H9 (cell line): ENCODE measurements at places on chromosomes 3 and 15. TPM values are rescaled to one million over a fixed set of nuclear protein-coding genes. Genes with fewer than 3 reads are reported as not detected.

The HRH1 gene
- 0.31 and 0.74 TPM in 2 replicates for total RNA-seq

GRCh38 chr3:105746231-105746996 lies 122.4 kb downstream of the CBLB start:
- no peak for DNase-seq

DNA sequence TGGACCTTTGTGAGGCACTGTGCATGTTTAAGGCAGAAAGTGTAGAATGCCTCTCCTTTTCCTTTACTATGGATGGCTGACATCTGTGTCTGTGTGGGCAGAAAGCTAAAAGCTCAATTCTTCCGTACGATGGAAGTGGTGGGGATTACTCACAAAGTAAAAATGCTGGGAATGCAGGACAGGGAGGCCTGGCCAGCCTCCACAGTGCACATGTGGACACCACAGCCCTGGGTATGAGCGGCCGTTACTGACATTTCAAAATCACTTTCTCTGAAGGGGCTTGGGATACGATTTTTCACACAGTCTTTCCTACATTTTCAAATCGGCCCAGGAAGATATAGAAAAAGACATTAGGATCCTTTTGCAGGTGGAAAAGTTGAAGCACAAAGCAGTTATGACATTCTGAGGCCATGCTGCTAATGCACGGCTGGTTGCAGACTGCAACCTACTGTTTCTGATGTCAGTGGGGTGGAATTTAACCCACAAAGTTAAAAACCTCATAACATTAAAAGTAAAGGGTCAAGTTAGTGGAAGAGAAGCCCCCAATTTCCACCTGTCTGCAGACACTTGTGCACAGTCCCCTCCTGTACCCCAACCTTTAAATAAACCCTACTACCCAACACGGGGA lies 27.9 kb downstream of the EHD4 start:
- DNase-seq = no peak

The UBE2E2 gene
- total RNA-seq = 38.6 TPM in 2 replicates

- DNase-seq = no peak
These were observed 129.0 kb upstream of the SLC7A14 start for GRCh38 chr3:170714562-170715535.

DNA sequence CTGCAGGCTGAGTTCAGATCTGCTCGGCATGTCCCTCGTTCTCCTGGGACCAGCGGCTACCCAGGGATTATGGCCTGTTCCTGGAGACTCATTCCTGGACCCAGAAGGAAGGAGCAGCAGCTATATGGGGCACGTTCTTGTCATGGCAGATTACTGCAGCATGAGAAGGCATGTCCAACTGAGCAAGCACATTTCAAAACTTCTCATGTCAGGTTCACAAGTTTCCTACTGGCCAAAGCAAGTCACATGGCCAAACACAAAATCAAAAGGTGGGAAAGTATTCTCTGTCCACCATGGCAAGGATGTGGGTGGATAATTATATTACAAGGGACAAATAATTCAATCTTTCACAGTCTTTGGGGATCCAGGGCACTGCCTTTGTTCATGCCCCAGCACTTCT lies 71.9 kb upstream of the C15orf39 start:
- DNase-seq = no peak

DNA sequence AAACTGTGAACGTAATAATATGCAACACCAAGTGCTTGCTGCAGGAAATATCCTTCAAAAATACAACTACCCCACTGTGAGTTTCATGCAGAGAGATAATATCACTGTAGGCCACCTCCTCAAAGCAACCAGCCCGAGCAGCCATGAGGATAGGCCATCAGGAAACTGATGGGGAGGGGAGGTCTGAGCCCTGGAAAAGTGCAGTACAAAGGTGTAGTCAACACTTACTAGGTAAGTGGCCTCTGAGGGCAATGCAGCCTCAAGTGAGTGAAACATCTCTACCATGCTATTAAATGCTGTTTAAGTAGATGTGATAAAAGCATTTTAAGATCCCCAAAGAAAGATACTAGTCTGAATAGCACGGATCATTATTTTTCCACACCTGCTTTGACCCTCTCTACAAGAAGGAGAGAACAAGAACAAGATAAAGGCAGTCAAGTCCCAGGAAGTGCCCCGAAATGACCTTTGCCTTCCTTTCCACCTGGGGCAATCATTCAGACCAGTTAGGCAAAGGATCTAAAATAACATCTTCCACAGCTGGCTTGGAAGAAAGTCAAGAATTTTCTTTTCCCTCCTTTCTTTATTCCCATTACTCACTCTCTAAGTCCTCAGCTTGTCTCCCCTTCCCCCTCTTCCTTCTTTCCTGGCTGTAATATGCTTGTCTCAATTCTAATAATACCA lies 62.8 kb downstream of the FMN1 start:
- no peak for DNase-seq

- DNase-seq = no peak
These were observed 74.3 kb upstream of the PLSCR4 start for GRCh38 chr3:146325170-146325569.

DNA sequence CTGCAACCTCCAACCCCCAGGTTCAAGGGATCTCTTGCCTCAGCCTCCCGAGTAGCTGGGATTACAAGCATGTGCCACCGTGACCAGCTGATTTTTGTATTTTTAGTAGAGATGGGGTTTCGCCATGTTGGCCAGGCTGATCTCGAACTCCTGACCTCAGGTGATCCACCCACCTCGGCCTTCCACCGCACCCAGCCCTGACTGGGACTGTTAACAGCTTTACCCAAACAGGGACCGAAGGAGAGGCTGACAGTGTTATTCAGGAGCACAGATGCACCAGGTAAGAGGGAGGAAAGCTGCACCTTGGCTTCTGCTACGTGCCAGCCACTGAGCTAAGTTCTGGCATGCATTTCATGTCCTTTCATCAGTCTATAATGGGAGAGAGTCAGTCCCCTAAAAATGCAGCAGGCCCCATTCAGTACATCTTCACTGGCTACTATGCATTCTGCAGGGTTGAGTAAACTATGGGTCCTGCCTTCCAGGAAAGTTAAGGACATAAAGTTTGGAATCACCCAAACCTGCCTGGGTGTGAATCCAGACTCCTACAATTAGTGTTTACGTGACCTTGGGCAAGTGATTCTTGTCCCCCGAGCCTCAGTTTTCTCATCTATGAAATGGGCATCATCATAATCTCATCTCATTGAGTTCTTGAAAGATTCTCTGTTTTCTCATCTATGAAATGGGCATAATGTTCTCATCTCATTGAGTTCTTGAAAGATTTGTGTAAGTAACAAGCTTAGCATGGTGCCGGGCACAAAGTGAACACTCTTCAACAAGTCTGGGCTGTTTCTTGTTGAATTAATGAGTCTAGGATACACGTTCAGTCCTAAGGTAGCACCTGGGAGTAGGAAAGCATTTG lies 82.2 kb downstream of the CPN2 start:
- DNase-seq = peak; percentile 14

DNA sequence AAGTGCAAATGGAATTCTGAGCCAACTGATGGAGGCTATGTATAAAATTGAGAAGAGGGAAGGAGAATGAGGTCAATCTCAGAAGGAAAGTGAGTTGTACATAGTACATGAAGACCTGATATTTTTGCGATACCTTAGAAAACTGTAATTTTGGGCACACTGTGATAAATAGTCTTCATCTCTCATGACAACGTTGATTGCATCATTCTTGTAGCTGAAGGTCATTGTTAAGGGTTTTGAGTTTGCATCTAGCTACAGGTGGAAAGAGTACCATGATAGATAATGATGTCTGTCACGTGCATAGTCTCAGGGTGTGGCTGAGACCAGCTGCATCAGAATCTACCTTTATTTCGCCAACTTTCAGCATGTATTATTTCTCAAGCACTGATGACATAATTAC lies 435.4 kb upstream of the MDFIC2 start:
- DNase-seq = no peak

- no peak for DNase-seq
These were observed 33.4 kb downstream of the SEC62 start for GRCh38 chr3:170000051-170000450.

- DNase-seq = peak; percentile 87
These were observed 399 bp downstream of the MYO9A start for GRCh38 chr15:72117486-72118016.

- DNase-seq = no peak
These were observed 930.2 kb upstream of the ALCAM start for GRCh38 chr3:104436506-104436905.

- no peak for DNase-seq
These were observed 275.4 kb downstream of the FOXP1 start for GRCh38 chr3:71307991-71308697.

DNA sequence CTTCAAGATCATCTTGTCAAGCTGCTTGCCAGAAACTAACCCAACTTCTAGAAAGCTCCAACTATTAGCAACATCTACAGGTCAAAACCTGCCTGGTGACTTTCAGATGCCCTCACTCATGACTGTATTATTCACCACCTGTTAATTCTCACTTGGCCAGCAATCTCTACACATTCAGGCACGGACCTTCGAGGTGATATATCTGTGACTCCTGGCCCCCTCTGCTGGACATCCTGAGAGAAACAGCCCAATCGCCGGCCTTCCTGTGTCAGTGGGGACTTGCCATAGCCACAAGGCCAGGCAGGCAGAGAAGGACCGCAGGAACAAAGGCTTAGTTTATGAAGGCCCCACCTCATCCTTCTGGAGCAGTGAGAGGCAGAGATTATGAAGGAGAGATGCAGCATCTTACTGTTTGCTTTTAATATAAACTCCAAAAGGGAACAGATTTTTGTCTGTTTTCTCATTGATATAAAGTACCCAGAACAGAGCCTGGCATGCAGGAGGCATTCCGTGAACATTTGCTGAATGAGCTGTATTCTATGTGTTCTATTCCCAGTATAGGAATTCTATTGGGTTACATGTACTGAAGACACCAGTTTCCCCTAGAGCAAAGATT lies 24.4 kb upstream of the OCA2 start:
- DNase-seq = peak; percentile 83

The ZDHHC19 gene
- total RNA-seq = 1.6 and 2.2 TPM in 2 replicates

- no peak for DNase-seq
These were observed 66.3 kb downstream of the ZNF445 start for GRCh38 chr3:44411031-44411645.

The SACM1L gene
- 52.8 and 54.7 TPM in 2 replicates for total RNA-seq

DNA sequence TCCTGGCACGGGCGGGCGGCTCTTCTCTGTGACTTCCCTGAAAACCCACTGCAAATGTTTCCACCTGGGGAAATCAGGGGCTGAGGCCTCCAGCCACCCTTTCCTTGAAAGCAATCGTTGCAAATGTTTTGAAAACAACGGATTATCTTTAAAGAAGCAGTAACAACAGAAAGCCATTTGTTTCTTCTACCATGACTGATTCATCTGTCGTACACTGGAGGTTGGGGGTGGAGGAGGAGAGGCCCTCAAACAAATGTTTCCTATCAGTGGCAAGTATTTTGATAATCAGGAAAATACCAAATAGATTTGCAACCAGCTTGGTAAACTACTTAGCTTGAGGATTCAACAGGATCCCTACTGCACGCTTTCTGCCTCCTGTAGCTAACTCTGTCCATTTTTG lies 114.9 kb downstream of the PDZRN3 start:
- no peak for DNase-seq

The TP63 gene
- total RNA-seq = not detected in 2 replicates

The GRK7 gene
- total RNA-seq = not detected in 2 replicates

The DNAJA4 gene
- total RNA-seq = 0.13 and 0.35 TPM in 2 replicates

- DNase-seq = no peak
These were observed 348.0 kb downstream of the VPS13C start for GRCh38 chr15:61712129-61712759.

DNA sequence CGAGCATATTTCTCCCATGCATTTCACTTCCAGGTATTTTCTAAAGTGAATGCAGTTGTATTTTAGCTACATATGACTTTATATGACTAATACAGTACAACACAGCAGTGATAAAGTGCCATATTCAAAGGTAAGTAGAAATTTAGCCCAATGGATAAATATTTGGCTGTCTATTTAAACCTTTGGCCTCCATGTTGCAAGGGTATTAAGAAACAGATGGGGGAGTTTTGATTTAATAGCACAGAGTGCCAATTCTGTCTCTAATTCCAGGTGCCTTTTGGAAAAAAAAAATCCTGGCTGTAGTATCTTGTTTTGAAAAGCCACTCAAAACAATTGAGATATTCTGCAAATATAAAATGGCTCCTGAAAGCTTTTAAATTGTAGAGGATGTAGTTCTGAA lies 44.9 kb upstream of the SGO1 start:
- DNase-seq = no peak

DNA sequence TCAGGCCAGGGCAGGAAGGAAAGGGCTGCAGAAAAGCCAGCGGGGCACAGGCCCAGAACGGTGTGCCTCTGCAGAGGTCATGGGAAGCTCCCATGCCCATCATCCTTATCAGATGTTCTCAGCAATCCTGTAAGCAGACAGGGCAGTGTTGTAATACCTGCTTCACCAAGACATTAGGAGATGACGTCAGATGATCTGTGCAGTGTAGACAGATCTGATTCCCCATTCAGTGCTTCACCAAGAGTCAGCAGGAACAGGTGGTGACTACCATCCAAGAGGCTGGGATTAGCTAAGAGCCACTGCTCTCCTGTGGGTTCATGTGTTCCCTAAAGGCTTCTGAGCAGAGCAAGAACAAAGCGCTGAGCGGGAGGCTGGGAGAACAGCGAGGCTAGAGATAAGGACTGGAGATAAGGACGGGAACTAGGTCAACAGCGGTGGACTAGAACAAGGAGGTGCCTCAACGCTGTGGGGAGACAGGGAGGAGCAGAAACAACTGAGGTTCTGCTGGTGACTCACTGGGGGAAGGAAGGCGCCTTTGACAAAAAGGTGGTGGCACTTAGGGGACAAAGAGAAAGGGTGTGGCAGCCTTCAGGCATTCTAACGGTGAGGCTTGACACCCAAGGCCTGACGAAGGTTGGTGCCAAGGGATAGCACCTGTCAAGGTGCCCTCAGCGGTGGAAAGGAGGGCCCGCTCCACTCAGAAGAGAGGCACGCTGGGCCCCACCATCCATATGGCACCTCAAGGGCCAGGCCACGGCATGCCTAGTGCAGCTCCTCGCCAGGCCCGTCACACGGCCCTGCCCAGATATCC lies 28.4 kb downstream of the CCDC12 start:
- DNase-seq = no peak

DNA sequence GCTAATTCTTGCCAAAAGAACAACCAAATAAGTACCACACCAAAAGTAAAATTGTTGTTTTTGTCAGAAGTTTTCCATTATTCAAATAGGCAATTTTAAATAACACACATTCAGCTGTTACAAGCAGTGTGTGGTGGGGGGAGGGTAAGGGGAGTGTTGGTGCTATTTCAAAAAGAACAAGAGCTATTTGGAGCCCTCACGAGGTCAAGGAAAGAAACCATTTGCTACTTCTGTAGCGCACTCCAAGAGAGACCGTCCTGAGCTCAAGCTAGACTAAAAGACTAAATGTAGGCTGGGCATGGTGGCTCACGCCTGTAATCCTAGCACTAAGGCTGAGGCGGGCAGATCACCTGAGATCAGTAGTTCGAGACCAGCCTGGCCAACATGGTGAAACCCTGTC lies 21.2 kb upstream of the IGF2BP2 start:
- DNase-seq = peak; percentile 42

DNA sequence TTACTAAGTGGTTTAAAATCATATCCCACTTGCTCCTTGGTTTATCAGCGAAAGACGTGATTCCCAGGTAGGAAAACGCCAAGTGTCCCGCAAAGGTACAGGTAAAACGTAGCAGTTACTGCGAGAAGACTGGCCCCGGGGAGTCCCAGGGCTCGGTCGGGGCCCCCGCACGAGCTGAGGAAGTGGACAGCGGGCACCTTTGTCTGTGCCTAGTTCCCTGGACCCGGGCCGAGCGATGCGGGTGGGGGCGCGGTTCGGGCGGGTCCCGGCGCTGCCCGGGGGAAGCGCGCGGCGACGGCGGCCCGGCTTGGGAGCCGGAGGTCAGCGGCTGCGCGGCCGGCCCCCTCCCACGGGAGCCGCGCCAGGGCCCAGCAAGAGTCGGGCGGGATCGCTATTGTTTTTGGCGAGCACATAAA lies 864 bp upstream of the NEO1 start:
- DNase-seq = no peak
